ENCODE measurements at places on chromosomes 6 and 20.

DNA sequence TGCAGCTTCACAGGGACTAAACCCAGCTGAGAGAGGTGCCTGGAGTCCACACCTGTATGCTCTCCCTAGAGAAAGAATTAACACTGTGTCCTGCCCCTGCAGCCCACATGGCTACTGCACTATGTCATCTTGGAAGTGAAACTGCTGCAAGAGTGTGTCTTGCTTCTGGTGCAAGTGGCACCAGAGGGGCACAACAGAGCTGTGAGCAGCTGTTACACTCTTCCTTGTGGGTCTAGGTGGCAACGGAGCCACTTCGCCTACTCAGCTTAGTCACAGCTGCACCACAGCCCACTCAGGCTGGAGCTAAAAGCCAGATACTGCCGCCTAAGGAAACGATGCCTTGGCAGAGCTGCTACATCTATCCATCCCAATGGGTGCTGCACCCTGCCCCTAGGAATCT is 391.4 kb downstream of the COL12A1 start:
- DNase-seq, result no peak

GRCh38 chr6:167691533-167692312 is 135.0 kb upstream of the AFDN start:
- DNase-seq, result no peak

GRCh38 chr6:159301810-159302593 is 132.8 kb downstream of the FNDC1 start:
- no peak for DNase-seq

DNA sequence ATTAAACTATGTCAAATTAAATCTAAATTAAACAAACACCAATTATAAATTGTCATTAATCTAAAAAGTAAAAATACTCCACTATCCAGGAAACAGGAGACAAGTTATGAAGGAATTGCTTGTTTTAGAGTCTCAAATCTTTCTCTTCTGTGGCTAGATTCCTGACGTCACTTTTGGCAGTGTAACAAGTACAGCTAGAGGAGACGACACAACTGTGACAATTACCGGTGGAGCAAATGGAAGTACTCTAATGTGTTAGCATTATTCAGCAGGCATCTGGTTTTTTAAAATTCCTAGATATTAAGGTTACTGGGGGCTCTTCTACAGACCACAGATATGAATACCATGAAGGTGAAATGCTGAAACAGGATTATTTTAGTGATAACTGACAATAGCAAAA is 1042.7 kb downstream of the EPHA7 start:
- no peak for DNase-seq

DNA sequence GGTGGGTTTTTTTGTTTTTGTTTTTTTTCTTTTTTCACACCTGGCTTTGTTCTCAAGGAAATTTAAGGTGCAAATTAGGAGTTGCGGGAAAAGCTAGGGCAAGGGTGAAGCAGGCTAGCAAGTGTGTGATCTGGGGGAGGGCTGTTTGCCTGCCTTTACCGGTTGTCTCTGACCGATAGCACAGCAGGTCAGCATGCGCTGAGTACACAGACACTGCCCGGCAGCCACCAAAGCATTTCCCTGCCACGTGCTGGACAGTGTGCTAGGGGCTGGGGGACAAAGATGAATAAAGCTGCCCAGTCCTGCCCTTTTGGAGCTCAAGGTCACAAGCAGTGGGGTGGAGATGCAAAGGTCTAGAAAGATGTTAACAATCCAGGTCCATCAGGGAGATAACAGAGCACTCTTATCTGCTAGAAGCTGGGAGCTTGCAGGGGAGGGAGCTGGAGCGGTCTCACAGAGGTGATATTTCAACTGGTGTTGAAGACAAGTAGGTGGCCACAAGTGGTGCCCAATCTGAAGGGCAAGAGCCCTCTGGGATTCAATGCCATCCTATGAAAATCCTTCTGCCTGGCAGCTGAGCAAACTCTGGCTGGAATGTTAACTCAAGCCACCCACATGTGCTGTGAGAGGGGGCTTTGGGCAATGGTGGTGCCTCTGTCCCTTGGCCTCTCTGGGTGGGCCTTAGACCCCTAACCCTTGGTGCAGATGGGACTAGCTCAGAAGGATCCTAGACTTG is 24.5 kb downstream of the TTBK1 start:
- DNase-seq, result no peak

DNA sequence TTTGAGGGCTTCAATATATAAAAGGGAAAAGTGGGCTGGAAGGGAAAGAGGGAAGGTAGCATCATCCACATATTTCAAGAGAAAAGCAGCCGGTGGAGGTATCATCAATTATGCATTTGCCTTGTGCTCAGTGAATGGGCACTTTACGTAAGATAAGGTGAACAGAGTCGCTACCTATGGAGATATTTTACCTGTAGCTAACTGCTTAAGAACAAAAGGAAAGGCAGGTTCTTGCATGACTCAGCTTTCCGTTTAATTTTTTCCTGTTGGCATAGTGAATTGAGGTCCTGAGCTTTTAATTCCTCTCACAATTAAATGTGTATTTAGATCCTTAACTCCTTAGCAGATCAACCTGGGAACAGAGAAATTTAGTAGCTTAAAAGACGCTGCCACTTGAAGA is 25.5 kb upstream of the PLCB4 start:
- DNase-seq, result no peak

DNA sequence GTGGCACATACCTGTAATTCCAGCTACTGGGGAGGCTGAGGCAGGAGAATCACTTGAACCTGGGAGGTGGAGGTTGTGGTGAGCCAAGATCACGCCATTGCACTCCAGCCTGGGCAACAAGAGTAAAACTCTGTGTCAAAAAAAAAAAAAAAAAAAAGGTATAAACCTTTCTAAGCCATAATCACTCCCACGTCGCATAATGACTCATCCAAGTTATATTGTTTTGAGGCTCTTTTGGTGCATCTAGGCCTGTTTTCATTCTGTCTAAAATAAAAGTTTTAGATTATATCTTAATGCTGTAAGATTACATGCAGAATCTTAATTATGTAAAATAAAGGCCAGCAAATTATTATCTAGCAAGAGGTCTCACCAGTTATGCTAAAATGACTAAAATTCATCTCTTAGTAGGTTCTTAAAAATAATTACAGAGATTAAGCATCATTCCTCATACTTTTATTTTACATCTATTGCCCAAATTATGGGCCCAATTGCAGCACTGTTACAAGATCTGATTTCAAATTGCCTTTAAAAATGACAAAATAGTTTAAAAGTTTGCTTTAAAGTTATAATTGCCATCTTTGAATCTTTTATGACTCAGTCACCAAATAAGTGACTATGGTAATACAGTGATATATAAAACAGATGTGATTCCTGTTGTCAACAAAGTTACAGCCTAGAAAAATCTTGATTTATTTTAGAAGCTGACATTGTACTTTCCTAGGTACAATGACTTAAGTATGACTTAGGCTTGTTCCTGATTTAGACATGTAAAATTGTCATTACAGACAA is 10.4 kb upstream of the SUMO4 start:
- no peak for DNase-seq

- no peak for DNase-seq
Measured at GRCh38 chr20:2799271-2799670, 1.2 kb downstream of the CPXM1 start.

DNA sequence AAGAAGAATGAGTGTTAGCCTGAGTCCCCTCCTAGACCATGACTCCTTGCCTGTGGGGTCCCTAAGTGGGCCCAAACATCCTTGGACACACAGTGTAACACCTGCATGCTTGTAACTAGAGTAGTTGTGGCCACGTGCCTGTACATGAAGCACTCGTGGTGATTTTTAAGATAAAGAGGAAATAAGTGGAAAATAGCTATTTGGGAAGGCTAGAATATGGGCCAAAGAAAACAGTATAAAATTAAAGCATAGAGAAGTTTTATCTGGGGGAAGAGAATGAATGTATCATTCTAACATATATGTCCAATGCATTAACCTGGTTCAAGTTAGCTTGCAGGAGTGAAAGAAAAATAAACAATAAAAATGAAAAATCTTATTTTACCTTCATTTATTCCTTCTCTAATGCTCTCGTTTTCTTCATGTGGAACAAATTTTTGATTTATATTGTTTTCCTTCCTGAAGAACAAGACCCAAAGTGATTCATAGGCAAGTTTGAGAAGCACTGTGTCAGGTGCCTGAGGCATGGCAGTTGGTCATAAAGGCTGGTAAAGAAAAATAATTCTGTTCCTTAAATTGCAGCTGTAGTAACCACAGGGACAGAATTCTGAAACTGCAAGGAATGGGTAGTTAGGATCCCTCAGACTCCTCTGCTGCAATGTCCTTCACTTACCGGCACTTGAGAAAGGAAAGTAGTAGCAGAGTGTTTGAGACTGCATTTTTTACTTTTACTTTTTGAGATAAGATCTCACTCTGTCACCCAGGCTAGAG is 8.5 kb upstream of the CST3 start:
- DNase-seq, result no peak

Data from CD4-positive, alpha-beta T cell treated with Interleukin-6 for 4 hours (primary cell).